ENCODE measurements at places on chromosomes 13 and 19.

GRCh38 chr13:113731192-113732175 lies 27.5 kb upstream of the TMEM255B start:
- no peak for DNase-seq

DNA sequence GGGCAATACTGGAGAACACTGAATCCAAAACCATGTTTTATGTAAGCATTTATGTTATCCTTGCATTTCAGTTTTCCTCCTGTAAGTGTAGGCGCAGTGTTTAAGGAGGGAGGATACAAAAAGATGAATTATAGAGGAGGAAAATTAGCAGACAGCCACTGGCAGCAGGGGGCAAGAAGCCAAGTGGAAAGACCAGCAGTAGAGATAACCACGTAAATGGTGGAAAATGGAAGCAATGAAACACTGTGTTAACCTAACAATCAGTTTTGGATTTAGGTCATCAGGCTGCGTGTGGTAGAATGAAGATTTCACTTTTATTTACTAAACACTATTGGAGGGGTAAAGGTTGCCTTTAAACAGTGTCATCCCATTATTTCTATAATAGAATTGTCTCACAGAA lies 447.3 kb downstream of the GPC6 start:
- no peak for DNase-seq

- DNase-seq, result no peak
Observed at GRCh38 chr13:95226050-95226449, 75.2 kb downstream of the ABCC4 start.

DNA sequence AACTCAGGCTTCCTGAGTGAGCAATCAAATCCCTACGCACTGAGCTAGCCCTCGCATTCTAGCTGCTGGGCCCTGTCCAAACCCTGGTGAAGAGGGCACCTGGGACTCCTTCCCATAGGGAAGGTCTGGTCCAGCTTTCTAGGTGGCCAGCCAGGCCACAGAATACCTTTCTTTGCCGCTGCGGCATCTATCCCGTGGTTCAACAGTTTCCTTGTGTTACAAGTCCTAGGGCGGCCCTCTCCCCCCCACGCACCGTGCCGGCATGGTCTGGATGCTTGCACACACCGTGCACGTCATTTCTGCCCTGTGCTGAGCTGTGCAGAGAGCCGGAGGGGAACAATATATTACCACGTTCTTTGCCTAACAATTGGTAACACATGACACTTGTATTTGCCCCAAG lies 164.6 kb upstream of the TSHZ3 start:
- no peak for DNase-seq

GRCh38 chr19:46732966-46733689 lies 12.7 kb upstream of the FKRP start:
- DNase-seq, result no peak

- DNase-seq, result no peak
Observed at GRCh38 chr13:100600461-100600860, 11.9 kb upstream of the GGACT start.

GRCh38 chr13:41696163-41697003 lies 239.0 kb downstream of the RGCC start:
- no peak for DNase-seq

- DNase-seq, result no peak
Observed at GRCh38 chr13:102466610-102467190, 64.9 kb upstream of the FGF14 start.

DNA sequence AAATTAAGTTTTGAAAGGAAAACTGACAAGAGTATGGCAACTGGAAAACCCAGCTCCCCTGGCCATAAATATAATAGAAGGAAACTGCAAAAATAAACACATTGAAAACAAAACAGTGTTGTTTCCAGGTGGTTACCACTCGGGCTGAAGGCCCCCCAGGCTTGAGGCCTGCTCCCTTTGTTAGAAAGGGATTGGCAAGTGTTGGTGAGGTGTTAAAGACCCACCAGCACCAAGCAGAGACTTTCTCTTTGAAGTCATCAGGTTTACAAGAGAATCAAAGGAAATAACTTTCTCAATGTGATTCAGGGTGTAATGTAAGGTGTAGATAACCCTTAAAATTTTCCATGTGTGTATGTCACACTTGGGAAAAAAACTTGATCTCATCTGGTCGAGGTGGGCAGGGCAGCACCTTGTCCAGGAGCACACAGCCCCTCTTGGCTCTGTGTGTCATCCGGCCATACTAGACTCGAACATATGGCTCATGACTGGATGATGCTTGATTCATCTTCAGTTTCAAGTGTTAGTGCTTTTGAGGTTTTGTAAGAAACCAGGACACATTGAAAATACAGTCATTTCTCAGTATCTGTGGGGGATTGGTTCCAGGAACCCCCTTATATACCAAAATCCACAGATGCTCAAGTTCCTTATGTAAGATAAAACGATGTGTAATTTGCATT lies 7.8 kb downstream of the ACTN4 start:
- DNase-seq, result no peak

GRCh38 chr19:51064534-51065220 lies at the start of gene KLK13:
Gene KLK13 (minus strand): TSS chr19:51065092. CDS start chr19:51065067, 25 bp downstream.
- DNase-seq, result no peak

- DNase-seq, result no peak
Observed at GRCh38 chr13:34019870-34020269, 201.9 kb downstream of the RFC3 start.

- no peak for DNase-seq
Observed at GRCh38 chr13:104024416-104025170, 958.4 kb upstream of the SLC10A2 start.
